IMR-90 (cell line): ENCODE measurements at places on chromosomes 1 and 21. TPM values are rescaled to one million over a fixed set of nuclear protein-coding genes. Genes with fewer than 3 reads are reported as not detected.

- no peaks in the 10 kb centered on the region for H3K4me1 ChIP-seq
- peaks cover 4% of the 10 kb centered on the region for H3K27me3 ChIP-seq
- no peaks in the 10 kb centered on the region for H3K36me3 ChIP-seq
- H3K4me3 ChIP-seq, result no peak overlapping the region
Observed at GRCh38 chr1:113292603-113293255, 97.6 kb upstream of the MAGI3 start.

FMN2 gene
- 35.8 and 50.0 TPM in 2 replicates for total RNA-seq

FAM163A gene
- total RNA-seq, result not detected in 2 replicates

AADACL4 gene
- total RNA-seq, result not detected in 2 replicates

GPR161 gene
- 11.1 and 13.3 TPM in 2 replicates for total RNA-seq

DNA sequence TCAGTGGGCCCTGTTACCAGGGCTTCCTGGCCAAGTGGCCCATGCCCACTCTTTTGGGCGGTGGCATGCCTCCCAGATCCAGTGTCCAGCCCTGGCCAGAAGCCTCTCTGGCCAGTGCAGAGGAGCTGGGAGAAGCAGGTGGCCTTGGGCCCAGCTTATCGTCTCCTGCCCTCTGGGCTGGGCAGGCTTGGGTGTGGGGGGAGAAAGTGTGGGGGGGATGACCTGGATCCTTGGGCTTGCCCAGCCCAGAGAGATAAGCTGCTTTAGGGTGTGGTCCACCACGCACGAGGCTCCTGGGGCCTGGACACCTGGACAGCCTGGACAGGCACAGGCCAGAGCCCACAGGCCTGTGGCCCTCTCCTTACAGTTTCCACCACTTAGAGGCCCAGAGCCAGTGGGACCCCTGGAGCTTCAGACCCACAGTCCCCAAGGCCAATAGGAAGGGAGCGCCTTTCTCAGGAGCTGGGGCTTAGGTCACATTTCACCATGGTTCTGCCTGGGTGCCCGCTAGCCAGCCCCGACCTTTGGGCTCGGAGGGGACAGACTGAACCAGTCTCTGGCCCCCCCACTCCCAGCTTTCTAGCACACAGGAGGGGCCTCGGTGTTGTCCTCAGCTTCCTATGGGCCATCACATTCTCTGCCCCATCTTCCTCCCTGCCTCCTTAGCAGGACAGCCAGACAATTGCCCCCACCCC lies 1.8 kb downstream of the ESPN start:
- no peak overlapping the region for H3K4me3 ChIP-seq
- H3K27me3 ChIP-seq, result peaks cover 82% of the 10 kb centered on the region
- no peak for DNase-seq
- H3K4me1 ChIP-seq, result peaks cover 3% of the 10 kb centered on the region; the same call in 1 of the 2 replicates

GRCh38 chr1:223845037-223845809 lies 524 bp downstream of the TP53BP2 start:
- H3K27me3 ChIP-seq, result no peaks in the 10 kb centered on the region
- peak overlapping the region; percentile 93 for H3K4me3 ChIP-seq
- H3K36me3 ChIP-seq, result no peaks in the 10 kb centered on the region
- peak overlapping the region; percentile 95 for H3K27ac ChIP-seq

ZNF697 gene
- 10.2 and 14.4 TPM in 2 replicates for total RNA-seq

- H3K27ac ChIP-seq, result no peak overlapping the region
- no peak overlapping the region for H3K4me3 ChIP-seq
- no peak for DNase-seq
- H3K27me3 ChIP-seq, result no peaks in the 10 kb centered on the region
- no peaks in the 10 kb centered on the region for H3K36me3 ChIP-seq
Observed at GRCh38 chr1:239107676-239108075, 278.7 kb upstream of the CHRM3 start.

AGPAT3 gene
- total RNA-seq, result 24.2 and 27.1 TPM in 2 replicates
